Stimulated activated CD4-positive, alpha-beta T cell treated with anti-CD3 and anti-CD28 coated beads, Interleukin-12 subunit alpha, Interleukin-12 subunit beta, amount 100 ng/mL, for 48 hours (primary cell): ENCODE measurements at places on chromosomes 2 and 18.

- DNase-seq, result peak; percentile 67
Observed at GRCh38 chr2:113240915-113241911, 37.5 kb downstream of the PAX8 start.

DNA sequence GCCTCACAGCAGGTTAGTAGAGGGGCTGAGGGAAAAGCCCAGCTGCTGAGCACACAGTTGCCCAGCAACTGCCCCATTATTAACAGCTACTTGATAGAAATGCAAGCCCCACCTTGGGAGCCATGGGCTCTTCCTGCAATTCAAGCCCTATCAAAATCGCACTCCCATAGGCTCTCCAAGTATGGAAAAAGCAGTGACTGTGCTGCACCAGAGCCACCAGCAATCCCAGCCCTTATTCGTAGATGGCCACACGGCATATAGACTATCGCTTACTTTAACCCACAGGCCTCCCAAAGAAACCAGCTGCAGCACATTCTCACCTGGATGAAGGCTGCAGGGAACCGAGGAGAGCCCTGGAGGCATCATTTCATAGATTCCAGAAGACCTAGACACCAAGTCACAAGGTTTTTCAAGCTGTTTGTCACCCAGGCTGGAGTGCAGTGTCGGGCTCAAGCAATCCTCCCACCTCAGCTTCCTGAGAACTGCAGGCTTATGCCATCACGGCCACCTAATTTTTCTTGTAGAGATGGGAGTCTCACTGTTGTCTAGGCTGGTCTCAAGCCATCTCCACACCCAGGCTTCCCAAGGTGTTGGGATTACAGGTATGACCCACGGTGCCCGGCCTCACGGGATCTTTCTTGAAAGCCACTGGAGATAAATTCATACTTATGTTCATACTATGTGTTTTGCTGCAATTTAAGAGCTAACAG, 11.3 kb downstream of the NCL start:
- DNase-seq, result no peak

- DNase-seq, result no peak
Observed at GRCh38 chr2:5826979-5827655, 134.9 kb downstream of the SOX11 start.

DNA sequence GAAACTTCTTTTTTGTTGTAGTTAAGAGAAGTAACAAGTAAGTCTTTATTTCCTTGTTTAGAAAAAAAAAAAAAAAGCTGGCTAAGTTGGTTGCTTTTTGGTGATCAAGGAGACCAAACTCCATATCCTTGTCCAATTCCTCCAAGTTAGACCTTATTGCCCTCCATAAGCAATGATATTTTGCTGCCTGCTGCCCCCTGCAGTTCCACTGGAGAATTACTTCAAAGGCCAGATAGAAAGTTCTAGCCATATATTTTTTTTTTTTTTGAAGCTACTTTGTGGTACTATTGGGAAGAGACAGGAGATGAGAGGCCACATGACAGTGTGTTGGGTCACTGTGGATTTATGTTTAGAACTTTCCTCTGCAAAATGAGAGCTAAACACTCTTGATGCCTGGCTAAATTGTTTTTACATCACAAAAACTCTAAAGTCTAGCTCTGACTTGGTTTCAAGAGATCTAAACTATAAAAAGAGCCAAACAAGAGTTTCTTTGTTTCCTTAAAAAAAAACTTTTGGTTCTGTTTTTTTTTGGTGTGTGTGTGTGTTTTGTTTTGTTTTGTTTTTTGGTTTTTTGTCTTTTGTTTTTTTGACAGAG, 80.7 kb upstream of the RASGRP3 start:
- DNase-seq, result peak; percentile 40

- DNase-seq, result no peak
Observed at GRCh38 chr2:187157046-187157445, 291.0 kb downstream of the CALCRL start.

DNA sequence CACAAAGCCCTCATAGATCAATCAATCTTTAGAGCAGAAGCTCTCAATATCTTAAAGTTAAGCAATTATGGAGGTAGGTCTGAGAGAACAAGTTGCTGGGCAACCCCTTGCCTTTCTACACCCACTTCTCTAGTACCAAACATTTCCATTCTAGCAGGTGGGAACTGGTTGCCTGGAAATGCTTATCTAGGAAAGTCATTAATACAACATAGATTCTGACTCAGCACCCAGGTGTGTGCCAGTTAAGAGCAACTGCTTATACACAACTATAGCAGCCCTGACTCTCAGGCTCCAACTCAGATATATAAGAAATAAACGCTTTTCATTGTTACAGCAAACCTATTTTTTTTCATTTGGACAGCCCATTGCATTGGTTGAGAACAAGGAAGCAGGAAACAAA, 237.7 kb downstream of the IRS1 start:
- DNase-seq, result no peak

DNA sequence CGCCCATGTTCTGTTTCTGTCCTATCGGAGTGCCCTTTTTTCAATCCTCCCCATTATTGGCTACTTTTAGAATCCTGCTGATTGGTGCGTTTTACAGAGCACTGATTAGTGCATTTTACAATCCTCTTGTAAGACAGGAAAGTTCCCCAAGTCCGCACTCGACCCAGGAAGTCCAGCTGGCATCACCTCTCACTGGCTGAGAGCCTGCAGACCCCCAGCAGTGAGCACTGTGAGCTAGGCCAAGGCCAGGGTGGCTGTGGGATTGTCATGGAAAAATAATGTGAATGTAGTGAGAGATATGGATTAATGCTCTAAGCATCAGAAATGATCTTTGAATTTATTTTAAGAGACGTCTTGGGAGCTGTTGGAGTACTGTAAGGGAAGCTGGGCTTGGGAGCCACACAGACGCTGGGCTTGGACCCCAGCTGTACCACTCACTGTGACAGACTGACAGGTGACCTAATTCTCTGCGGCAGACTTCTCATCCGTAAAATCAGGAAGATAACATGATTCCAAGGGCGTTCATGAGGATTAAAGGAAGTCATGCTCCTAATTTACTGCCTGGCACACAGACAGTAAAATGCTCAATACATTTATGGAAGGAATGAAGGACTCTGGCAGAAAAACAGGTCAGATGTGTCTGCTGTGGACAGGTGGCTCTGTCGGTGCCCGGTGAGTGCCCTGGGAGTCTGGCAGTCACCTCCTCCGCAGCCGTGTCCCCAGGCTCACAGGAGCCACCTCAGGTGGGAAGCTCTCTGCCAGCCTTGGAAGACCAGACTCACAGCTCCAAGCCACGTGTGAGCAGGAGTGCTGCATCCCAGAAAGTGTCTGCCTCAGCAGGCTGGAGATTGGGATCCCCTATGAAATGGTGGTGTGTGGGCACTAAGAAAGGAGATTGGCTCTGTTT, 105.5 kb downstream of the FAM168B start:
- DNase-seq, result no peak

DNA sequence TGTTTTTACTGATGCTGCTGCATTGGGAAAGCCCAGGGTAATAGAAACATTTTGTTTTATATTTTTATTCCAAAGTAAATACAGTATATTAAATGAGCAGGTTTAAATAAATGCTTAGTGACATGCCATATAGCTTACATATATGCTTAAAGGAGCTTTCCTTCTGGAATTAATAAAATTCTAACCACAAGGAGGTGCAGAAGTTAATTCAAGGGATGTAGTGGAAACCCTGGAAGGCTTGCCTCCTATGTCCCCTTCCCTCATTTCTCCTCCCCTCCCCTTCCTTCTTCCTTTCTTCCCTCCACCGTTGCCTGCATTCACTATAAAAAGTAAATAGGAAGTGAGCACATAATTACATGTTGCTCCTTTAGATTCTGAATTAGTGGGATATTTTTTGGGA, 96.3 kb downstream of the UBE2E3 start:
- no peak for DNase-seq

- no peak for DNase-seq
Observed at GRCh38 chr18:36296650-36297416, 680 bp upstream of the FHOD3 start.

GRCh38 chr18:25180973-25181548, 170.9 kb downstream of the ZNF521 start:
- no peak for DNase-seq

DNA sequence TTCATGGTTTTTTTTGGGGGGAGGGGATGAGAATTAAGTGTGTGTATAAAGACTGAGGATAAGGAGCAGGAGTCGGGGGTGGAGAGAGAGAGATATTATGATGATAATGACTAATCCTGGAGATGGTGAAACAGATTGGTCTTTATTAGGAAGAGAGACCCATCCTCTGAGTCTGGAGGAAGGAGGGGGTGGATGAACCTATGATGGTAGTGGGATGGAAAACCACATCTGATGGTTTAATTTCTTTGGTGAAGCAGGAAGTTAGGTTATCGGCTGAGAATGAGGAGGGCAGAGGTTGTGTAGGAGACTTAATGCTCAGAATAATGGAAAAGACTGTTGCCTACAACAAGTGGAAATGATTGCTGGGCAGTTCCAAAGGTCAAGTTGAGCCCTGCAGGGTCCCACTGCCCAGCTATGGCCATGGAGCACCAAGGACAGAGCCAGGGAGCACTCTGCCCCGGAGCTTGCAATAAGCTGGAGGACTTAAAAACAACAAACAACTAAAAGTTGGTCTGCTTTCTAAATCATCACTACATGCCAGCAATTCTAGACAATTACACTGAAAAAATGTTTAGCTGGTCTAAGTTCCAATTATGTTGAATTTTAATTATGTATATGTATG, 7.9 kb downstream of the SLC16A14 start:
- no peak for DNase-seq

- peak; percentile 33 for DNase-seq
Observed at GRCh38 chr2:158024288-158024898, 77.3 kb upstream of the UPP2 start.

DNA sequence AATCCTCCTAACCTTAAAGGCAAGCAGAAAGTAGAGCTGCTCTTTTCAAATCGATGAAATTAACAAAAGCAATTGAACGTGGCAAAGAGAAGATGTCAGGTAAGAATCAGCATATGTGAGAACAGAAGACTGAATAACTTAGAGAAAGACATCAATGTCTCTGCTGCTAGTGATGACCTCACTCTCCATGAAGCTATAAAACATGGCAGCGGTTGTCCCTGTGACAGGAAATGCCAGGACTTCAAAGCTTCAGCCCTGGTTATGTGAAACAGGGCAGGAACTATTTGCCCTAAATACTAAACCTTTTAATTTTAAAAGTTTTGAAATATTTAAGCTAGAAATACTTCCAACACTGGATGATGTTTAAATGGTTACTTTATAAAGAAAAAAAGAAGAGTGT, 383.7 kb downstream of the XIRP2 start:
- DNase-seq, result no peak

DNA sequence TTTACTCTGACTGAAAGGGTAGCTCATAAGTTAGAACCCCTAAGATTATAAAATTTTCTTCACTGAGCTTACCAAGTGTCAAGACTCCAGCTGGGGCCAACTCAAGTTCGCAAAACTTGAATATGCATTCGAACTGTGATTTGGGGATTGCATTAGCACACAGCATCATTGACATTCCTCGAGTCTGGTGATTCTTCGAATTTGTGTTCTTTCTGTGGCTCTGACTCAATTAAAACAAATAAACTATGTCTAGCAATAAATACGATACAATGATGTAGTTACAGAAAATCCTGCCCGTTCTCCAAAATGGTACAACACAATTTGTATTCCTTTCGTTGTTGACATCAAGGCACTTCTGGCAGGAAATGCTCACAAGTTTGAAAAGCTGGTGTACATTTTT, 11.1 kb downstream of the CCL20 start:
- no peak for DNase-seq

- DNase-seq, result no peak
Observed at GRCh38 chr2:141021611-141022010, 1109.2 kb downstream of the LRP1B start.

DNA sequence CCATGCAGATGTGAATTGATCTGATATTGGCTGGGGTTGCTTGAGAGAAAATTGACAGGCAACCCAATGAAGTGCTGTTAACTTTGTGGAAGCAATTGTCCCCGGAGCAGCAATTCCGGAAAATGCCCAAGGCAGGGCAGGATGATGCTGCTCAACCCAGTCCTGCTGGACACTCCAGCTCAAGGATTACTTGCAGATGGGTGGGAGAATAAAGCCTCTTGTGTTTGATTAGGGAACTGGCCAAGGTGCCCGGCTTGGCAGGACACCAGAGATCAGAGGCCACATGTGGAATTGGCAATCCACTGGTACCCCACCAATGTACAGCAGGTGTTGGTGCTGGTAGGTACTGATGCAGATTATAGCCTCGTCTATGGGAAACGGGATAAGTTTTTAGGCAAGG, 12.3 kb upstream of the C2orf42 start:
- DNase-seq, result no peak
